Substantia nigra (tissue), 51 donors: ENCODE measurements at places on chromosomes 3 and 15.

DNA sequence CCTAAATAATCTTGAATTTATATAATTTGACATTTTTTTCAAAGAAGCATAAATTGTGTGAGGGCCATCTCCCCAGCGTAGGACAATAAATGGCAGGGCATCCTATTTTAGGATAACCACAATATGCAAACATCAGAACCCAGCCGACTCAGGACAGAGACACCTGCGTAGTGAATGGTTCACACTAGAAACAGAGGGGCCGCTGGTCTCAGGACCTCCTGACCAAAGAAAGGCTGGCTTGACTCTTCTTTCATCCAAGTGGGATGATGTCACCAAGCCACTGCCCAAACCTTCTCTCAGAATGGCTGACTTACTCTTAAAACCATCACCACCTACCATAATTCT lies 162.1 kb downstream of the FOXP1 start:
- DNase-seq: no peak

- no peak for DNase-seq
Observed at GRCh38 chr3:177976241-177976640, 560.0 kb upstream of the KCNMB2 start.

GRCh38 chr3:140023616-140024530 lies 88.9 kb downstream of the CLSTN2 start:
- DNase-seq: peak; percentile 48

DNA sequence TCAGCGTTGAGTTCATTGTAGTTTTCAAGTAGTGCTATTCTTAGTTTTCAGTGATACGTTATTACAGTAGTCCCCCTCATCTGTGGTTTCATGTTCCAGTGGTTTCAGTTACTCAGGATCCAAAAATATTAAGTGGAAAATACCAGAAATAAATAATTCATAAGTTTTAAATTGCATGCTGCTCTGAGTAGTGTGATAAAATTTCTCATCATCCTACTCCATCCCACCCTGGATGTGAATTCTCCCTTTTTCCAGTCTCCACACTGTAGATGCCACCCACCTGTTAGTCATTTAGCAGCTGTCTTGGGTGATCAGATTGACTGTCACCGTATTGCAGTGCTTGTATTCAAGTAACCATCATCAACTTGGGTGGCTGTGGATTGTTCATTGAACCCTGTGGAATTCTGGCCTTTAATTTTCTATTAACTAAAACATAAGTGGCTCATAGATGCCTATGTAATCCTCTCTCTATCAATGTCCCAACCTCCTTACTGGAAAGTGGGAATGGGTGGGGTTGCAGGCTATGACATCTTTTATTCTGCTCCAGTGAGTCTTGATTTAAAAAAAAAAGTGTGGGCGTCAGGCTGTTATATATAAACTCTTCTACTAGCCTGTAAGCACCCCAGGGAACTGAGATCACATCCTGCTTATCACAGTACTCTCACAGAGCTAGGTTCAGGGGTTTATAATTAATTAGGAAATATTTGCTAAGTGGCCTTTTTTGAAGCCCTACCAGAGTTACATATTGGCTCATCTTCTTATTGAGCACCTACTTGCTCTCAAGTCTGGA lies 97.5 kb downstream of the CFAP20DC start:
- no peak for DNase-seq

GRCh38 chr3:9876991-9877390 lies 3.1 kb downstream of the CIDEC start:
- DNase-seq: no peak

- DNase-seq: no peak
Observed at GRCh38 chr3:152030320-152030719, 156.9 kb downstream of the SUCNR1 start.

GRCh38 chr15:44489464-44489863 lies 47.5 kb upstream of the EIF3J start:
- DNase-seq: no peak
